ENCODE measurements at places on chromosomes 3 and 15. TPM values are rescaled to one million over a fixed set of nuclear protein-coding genes. Genes with fewer than 3 reads are reported as not detected.

Gene SQOR
- total RNA-seq, result 10.9 TPM

Gene STRIT1
- not detected for total RNA-seq

Gene SLC28A2
- total RNA-seq, result not detected

Gene MUC20
- total RNA-seq, result 8.4 TPM

- H3K27ac ChIP-seq, result no peak overlapping the region
- no peaks in the 10 kb centered on the region for H3K27me3 ChIP-seq
- DNase-seq, result no peak
- peaks cover 34% of the 10 kb centered on the region for H3K4me1 ChIP-seq
- no peaks in the 10 kb centered on the region for H3K36me3 ChIP-seq
- H3K4me3 ChIP-seq, result no peak overlapping the region
These were observed 35.2 kb downstream of the NCEH1 start for GRCh38 chr3:172675441-172676193.

DNA sequence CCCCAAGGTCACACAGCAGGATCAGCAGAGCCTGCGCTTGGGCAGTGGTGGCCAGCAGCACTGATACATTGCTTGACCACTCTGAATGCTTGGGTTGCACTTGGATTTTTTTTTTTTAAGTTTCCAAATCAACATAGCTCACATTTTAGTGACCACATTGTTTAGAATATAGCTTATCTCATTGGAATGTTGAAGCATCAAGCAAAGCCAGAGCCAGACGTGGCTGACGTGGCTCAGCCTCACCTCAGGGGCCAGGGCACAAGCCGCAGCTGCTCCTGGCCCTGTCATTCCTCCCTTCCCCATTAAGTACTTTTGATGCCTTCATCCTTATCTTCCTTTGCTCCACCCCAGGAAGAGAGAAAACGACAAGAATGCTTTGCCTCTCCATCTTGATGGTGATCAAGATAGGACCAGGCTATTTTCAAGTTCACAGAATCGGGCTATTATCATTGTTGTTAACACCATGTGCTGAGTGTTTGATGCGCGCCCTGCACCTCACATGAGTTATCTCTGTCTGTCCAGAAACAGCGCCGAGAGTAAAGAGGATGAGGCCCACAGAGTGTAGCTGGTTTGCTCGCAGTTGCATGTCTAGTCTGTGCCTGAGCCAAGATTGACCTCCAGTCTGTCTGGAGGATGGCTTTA, 75.8 kb downstream of the AAGAB start:
- no peak overlapping the region for H3K4me3 ChIP-seq
- peak; percentile 38 for DNase-seq
- peaks cover 40% of the 10 kb centered on the region for H3K4me1 ChIP-seq
- no peaks in the 10 kb centered on the region for H3K27me3 ChIP-seq
- peak overlapping the region; percentile 78 for H3K27ac ChIP-seq

GRCh38 chr15:88401251-88401995, 65.8 kb downstream of the MRPL46 start:
- no peak overlapping the region for H3K4me3 ChIP-seq
- H3K36me3 ChIP-seq, result no peaks in the 10 kb centered on the region
- peaks cover 12% of the 10 kb centered on the region for H3K27me3 ChIP-seq
- H3K27ac ChIP-seq, result no peak overlapping the region
- no peaks in the 10 kb centered on the region for H3K4me1 ChIP-seq

GRCh38 chr3:123444744-123445143, 4.1 kb downstream of the ADCY5 start:
- H3K27ac ChIP-seq, result no peak overlapping the region
- no peaks in the 10 kb centered on the region for H3K36me3 ChIP-seq
- H3K27me3 ChIP-seq, result peaks cover 32% of the 10 kb centered on the region
- no peak overlapping the region for H3K4me3 ChIP-seq
- peaks cover 28% of the 10 kb centered on the region for H3K4me1 ChIP-seq
- DNase-seq, result no peak

GRCh38 chr15:91855684-91856489, 2.4 kb downstream of the SLCO3A1 start:
- H3K36me3 ChIP-seq, result no peaks in the 10 kb centered on the region
- peaks cover 8% of the 10 kb centered on the region for H3K4me1 ChIP-seq
- no peak overlapping the region for H3K4me3 ChIP-seq
- H3K27me3 ChIP-seq, result peaks cover 13% of the 10 kb centered on the region
- no peak for DNase-seq

DNA sequence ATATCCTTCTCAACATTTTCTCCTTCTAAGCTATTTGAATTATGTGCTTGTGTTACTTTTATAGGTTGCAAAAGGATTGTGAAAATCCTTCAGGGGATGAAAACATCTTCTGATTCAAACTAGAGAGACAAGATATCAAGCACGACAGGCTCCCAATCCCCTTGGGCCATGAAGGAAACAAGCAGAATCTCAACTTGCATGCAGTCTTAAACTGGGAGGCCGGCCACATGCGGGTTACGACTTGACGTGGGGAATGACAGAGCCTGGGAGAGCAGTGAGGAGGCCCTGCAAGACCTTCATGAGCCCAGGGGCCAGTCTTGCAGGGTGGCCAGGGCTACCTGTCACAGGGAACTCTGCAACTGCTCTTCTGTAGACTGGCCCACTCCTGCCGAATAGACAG, 94.4 kb downstream of the SCN11A start:
- no peaks in the 10 kb centered on the region for H3K4me1 ChIP-seq
- H3K27me3 ChIP-seq, result peaks cover 10% of the 10 kb centered on the region
- no peak for DNase-seq
- no peaks in the 10 kb centered on the region for H3K36me3 ChIP-seq
- H3K4me3 ChIP-seq, result no peak overlapping the region

GRCh38 chr15:85943791-85944190, 135.9 kb upstream of the AGBL1 start:
- DNase-seq, result no peak
- no peak overlapping the region for H3K4me3 ChIP-seq
- H3K36me3 ChIP-seq, result no peaks in the 10 kb centered on the region
- H3K27ac ChIP-seq, result no peak overlapping the region
- no peaks in the 10 kb centered on the region for H3K4me1 ChIP-seq

- no peak for DNase-seq
- peak overlapping the region; percentile 95 for H3K27ac ChIP-seq
- no peaks in the 10 kb centered on the region for H3K27me3 ChIP-seq
- peaks cover 87% of the 10 kb centered on the region for H3K4me1 ChIP-seq
- H3K36me3 ChIP-seq, result no peaks in the 10 kb centered on the region
- no peak overlapping the region for H3K4me3 ChIP-seq
These were observed 259.1 kb upstream of the TPM1 start for GRCh38 chr15:62783303-62783957.

DNA sequence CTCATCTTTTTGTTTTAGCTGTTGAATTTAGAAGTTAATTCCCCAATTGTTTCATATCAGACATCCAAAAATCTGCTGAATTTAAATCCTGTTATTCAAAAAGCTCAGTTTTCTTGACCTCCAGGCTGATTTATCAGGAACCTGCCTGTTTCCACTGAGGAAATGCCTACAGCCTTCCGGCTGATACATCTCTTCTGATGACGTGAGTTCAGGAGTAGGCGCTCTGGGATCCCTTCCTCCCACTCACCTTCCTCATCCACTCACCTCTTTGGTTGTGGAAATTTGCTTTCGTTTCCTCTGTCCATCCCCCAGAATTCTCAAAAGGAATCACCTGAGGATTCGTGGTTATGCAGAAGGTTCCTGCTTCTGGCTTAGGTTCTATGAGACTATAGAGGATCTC, 55.4 kb upstream of the ALDH1A3 start:
- no peak overlapping the region for H3K4me3 ChIP-seq
- peaks cover 5% of the 10 kb centered on the region for H3K36me3 ChIP-seq
- no peaks in the 10 kb centered on the region for H3K4me1 ChIP-seq
- peaks cover 4% of the 10 kb centered on the region for H3K27me3 ChIP-seq

- H3K4me3 ChIP-seq, result no peak overlapping the region
- H3K4me1 ChIP-seq, result peaks cover 32% of the 10 kb centered on the region
- H3K36me3 ChIP-seq, result peaks cover 2% of the 10 kb centered on the region
- H3K27me3 ChIP-seq, result no peaks in the 10 kb centered on the region
- H3K27ac ChIP-seq, result no peak overlapping the region
These were observed 14.9 kb downstream of the ATP11B start for GRCh38 chr3:182808041-182808770.

- H3K36me3 ChIP-seq, result no peaks in the 10 kb centered on the region
- no peaks in the 10 kb centered on the region for H3K27me3 ChIP-seq
- H3K27ac ChIP-seq, result peak overlapping the region; percentile 82
- no peak overlapping the region for H3K4me3 ChIP-seq
- peaks cover 45% of the 10 kb centered on the region for H3K4me1 ChIP-seq
- DNase-seq, result no peak
These were observed 73.7 kb upstream of the DLG1 start for GRCh38 chr3:197372047-197372661.

DNA sequence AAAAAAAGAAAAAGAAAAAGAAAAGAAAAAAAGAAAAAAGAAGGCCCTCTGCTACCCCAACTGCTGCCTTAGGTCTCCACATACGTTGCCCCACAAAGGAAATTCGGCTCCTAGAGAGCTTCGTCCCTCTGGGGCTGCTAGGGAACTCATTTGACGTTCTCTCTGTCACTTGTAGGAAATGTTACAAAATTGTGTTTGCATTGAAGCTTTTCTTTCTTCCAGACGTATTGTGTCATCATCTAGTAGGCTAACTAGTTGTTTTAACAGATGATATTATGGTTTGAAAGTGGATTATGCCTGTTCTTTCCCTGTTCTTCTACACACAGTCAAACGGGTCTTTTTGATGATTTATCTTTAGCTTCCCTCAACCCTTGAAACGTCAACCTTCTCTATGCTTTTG, 125.3 kb downstream of the BDH1 start:
- H3K27me3 ChIP-seq, result no peaks in the 10 kb centered on the region
- no peak for DNase-seq
- H3K4me1 ChIP-seq, result peaks cover 73% of the 10 kb centered on the region

GRCh38 chr15:93645594-93645993, 556.6 kb upstream of the RGMA start:
- no peak overlapping the region for H3K4me3 ChIP-seq
- H3K27me3 ChIP-seq, result peaks cover 2% of the 10 kb centered on the region
- H3K36me3 ChIP-seq, result no peaks in the 10 kb centered on the region
- no peak overlapping the region for H3K27ac ChIP-seq

- DNase-seq, result no peak
- H3K27ac ChIP-seq, result peak overlapping the region; percentile 93
- H3K36me3 ChIP-seq, result peaks cover 24% of the 10 kb centered on the region
- peak overlapping the region; percentile 42 for H3K4me3 ChIP-seq
- no peaks in the 10 kb centered on the region for H3K27me3 ChIP-seq
These were observed 44.0 kb downstream of the ZBTB38 start for GRCh38 chr3:141412087-141412935.

- H3K27ac ChIP-seq, result no peak overlapping the region
- H3K4me3 ChIP-seq, result no peak overlapping the region
- no peaks in the 10 kb centered on the region for H3K36me3 ChIP-seq
- no peak for DNase-seq
- no peaks in the 10 kb centered on the region for H3K4me1 ChIP-seq
These were observed 339.0 kb downstream of the GABRB3 start for GRCh38 chr15:26433818-26434217.

DNA sequence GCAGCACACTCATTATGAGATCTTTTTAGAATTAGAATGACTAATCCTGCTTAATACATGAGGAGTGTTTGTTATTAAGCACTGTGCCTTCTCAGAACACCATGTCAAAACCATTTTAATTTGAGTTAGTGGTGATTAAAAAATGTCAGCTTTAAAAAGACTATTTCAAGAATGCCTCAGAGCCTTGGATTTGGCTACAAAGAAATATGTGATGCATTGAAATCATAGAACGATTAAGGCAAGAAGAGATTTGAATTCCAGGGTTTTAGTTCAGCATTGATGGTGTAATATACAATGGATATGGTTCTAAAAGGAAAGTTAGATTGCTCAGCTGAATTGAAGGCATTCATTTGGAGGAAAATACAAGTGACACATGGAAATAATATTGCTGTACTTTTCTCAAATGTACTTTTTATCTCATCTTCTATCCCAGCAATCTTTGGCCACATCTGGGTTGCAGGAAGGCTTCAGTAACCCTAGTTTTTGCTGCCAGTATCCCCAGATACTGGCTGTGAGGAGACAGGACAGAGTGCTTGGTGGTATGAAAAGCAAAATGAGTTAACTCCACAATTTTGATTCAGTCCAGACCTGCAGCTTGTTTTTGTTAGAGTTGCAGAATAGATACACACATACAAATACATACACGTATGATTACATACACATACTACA, 303.8 kb downstream of the CLSTN2 start:
- peaks cover 5% of the 10 kb centered on the region for H3K36me3 ChIP-seq
- DNase-seq, result no peak
- no peaks in the 10 kb centered on the region for H3K27me3 ChIP-seq
- no peak overlapping the region for H3K4me3 ChIP-seq
- peaks cover 33% of the 10 kb centered on the region for H3K4me1 ChIP-seq
- no peak overlapping the region for H3K27ac ChIP-seq

DNA sequence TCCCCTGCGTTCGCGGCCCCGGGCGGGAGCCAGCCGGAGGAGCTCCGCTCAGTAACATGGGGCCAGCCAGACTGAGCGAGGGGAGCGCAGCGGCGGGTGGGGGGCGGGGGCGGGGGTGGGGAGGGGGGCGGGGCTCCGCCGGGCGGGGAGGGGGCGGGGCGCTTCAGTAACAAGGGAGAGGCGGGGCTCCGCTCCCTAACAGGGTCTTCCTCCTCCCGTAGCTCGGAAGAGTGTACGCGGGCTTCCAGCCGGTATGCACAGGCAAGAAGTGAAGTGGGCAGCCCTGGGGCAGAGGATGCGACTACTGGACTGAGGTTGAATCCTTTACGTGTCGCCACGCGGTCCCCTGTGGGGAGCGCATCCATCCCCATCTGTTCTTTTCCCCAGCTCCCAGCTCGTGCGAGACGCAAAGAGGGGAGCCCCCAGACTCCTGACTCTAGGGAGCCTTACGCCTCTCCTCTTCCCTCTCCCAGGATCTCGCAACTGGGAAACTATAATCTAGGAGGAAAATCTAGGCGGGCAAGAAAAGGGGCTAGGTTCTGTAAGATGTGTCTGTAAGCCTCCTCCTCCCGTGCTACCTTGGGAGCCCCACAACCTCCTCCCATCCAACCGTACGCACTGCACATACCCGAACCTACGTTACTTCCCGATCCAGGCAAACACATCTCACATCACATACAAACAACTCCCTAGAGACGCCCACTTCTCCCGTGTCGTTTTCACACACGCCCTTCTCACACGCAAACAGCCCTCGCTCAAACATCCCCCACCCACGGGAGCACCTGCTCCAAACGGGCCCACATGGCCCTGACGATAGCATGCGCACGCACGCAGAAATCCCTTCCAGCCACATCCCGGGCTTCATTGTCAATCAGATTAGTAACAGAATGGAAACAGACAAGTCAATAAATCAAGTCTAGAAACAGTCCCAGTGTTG, at the start of gene SHF:
TSS of gene SHF (minus strand) at position 73 of the 937 bp plus-strand sequence. CDS start at position 58, 15 bp downstream.
- peak within 1 kb of the TSS; percentile 79 for H3K4me3 ChIP-seq
- DNase-seq, result no peak
- H3K27me3 ChIP-seq, result no peaks in the 10 kb centered on the region

DNA sequence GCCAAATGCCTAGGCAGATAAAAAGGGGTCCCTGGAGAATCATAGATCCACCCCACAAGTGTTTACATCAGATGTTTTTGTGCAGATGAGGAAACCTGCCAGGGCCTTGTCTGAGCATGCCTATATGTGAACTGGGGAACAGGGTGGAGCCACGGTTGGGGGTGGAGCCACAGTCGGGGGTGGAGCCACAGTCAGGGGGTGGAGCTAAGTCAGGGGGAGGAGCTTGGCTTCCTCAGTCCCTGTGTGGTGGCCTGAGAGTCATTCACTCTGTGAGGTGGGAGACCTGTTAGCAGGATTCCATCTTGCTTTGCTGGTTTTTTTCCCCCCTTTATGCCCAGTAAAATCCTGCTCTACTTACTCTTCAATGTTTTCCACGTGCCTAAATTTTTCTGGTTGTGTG, 57.8 kb upstream of the TGFBR2 start:
- no peak overlapping the region for H3K27ac ChIP-seq
- peak; percentile 46 for DNase-seq
- H3K4me1 ChIP-seq, result peaks cover 6% of the 10 kb centered on the region
- H3K4me3 ChIP-seq, result no peak overlapping the region

Data from chondrocyte (in vitro differentiated cells).